ENCODE measurements at places on chromosomes 1 and 21.

DNA sequence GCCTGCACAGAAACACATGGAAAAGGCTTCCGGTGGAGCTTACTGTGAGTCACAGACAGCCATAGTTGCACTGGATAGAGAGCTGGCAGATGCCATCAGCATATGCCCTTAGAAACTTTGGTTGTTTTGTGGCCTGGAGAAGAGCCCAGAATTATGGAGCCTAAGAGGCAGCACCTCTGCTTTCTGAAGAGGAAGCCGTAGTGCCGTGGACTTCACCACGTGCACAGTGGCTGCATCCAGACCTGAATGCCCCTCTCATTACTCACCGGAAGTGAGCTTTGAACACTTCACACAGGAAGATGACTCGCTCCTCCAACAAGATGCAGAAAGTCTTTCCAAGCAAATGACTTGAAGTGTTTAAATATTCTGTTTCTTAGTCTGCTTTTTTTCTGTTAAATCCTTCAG, 28.4 kb downstream of the JUN start:
- DNase-seq, result peak; percentile 15

GRCh38 chr1:111704240-111704639, 35.0 kb downstream of the INKA2 start:
- DNase-seq, result no peak

GRCh38 chr1:168112673-168113305, 23.9 kb downstream of the GPR161 start:
- DNase-seq, result no peak

DNA sequence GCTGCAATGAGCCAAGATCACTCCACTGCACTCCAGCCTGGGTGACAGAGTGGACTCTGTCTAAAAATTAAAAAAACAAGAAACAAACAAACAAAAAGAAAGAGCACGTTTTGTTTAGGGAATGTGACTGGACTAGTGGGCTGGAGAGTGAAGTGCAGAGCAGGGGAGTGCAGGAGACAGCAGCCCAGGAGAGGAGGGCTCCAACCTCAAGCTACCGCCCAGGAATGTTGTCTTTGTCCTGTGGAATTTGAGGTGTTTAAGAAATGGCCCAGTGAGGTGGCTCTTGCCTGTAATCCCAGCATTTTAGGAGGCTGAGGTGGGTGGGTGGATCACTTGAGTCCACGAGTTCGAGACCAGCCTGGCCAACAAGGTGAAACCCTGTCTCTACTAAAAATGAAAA, 42.4 kb upstream of the MTF2 start:
- DNase-seq, result no peak

DNA sequence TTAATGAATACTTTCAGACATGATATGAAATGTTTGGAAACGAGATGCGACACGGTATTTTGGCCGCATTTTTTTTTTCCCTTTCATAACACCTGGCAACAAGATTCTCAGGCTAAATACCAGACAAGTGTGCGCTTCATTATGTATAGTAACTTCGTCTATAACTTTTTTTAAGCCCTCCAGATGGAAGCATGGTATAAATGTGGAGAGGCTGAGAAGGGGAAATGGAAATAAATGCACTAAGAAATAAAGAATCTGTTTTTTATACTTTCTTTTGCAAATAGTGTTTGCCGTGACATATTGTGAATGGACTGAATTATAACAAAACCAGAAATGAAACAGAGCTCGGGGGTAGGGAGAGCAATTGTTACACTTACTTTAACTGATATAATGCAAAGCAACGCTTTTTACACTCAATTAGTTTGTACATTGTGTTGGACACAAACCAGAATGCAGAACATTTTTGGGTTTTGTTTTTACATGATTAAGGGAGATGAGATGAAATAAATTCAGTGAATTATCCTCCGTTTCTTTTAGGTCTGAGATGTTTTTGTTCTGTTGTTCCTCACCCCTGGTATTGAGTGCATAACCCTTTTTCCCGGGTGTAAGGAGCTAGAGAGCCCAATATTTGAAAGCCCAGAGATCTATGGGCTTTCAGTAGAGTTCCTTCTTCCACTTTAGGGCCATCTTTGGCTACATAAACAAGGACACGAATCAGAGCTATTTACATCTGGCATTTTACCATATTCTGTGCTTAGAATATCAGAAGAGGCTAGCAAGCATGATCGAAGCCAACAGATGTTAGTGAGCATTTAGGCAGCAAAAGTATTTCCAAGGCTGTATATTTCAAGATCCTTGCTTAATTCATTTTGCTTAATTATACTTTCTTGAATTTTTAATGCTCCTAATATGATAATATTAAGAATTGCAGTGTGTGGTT, 478.0 kb downstream of the CAMTA1 start:
- DNase-seq, result no peak

DNA sequence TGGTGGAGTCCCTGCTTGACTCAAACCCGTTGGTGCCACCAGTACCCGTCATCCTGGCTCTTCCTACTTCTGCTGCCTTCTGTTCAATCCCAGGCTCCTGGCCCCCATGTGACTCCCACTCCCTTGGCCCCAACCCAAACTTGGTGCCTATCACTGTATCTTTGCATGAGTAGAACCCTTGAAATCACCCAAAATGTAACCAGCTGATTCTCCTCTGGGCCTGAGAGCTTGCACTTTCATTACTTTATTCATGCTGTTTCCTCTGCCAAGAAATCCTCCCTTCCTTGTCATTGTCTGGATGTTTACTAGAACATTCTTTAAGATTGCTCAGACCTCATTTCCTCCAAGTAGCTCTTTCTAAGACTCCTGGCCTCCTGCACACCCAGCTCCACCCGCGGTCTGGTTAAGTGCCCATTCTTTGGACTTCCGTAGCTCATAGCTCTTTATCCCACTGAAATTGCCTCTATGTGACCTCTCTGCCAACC, 15.7 kb downstream of the PTAFR start:
- no peak for DNase-seq

DNA sequence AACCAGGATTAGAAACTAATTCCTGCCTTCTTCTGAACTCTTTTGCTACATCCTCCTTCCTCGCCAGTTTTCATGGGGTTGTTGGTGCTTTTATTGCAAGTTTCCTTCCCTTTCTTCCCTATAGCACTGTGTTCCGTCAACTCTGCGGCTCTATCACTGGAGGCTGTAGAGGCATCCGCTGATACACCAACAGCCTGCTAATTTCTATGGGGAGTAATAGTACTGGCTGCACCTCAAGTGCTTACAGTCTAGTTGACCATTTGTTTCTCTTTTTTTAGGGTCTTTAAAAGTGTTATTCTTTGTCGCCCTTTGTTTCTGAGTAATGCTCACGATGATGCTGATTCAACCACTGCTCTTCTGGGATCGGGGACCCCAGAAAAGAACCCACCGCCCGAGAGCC, 746 bp downstream of the MIS18A start:
- DNase-seq, result no peak

- no peak for DNase-seq
These were observed 149.5 kb upstream of the HMGB4 start for GRCh38 chr1:33714421-33714820.

DNA sequence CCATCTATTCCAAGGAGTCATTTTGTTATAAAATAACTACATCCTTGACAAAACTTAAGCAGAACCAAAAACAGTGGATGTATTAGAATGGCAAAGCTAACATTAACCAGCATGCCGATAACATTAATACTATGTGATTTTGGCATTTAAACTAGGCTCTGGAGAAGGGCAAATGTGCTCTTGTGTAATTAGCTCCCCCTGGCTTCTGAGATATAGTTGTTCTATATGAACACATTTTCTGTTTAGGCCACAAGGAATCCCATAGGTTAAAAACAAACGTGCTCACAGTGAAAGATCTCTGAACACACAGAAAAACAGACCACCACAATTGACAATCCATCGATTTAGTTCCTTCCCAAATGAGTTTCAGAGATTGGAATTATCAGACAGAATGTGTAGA, 57.4 kb upstream of the TARS2 start:
- DNase-seq, result no peak

GRCh38 chr1:1236176-1236763, 4.2 kb downstream of the B3GALT6 start:
- no peak for DNase-seq

DNA sequence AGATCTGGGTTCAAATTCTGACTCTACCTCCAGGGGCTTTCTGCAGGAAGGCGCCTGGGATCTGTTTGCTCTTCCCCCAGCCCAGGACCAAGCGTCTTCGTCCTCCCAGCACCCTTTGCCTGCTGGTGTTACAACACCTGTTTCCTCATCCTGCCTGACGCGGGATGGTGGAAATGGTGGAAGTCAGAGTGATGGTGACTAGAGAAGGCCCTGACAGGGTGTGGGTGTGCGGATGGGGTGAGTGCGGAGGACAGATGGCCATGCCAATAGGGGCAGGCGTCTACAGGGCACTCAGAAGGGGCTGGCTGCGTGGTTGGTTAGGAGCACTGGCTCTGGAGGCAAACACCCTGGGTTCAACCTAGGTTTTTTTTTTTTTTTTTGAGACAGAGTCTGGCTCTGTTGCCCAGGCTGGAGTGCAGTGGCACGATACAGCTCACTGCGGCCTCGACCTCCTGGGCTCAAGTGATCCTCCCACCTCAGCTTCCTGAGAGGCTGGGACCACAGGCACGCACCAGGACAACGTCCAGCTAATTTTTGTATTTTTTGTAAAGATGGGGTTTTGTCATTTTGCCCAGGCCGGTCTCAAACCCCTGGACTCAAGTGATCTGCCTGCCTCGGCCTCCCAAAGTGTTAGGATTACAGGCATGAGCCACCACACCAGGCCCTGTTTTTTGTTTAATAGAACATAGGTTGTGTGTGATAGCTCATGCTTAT, 1.5 kb downstream of the THEMIS2 start:
- DNase-seq, result no peak

- no peak for DNase-seq
These were observed 20.6 kb upstream of the PROK1 start for GRCh38 chr1:110430366-110430765.

- DNase-seq, result no peak
These were observed 87.4 kb upstream of the C1orf21 start for GRCh38 chr1:184299406-184299790.

DNA sequence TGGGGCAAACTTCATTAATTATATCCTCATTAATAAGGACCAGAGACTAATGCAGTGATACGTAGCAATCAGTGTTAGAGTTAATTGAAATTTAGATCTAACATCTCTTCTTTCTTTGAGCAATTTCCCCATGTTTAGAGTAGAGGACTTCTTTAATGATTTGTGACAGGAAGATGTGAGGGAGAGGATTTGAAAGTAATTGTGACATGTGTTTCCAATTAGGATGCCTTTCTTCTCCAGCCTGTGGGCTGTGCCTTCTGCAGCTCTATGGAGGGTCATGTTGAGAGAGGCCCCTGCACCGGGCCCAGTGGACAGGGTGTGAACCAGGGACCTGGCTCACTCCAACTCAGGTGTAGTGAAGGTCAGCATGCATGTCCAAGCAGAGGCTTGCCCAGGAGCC, 103.0 kb downstream of the GREM2 start:
- no peak for DNase-seq

DNA sequence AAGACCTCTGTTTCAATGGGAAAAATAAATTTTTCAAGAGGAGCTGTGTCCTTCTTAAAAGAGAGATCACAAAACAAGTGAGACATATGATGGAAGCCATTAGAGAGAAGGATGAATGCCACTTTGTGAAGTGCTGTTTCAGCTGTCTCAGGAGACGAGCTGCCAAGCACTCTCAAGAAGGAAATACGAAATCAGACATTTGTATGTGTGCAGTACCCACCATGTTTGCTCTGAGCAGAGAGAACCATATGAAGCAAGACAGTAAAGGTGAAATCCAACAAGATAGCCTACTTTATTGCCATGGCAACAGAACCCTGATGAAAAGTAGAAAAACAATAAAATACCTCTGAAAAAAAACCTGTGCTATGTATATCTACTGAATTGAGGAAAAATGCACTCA, 168.1 kb downstream of the AMY1C start:
- no peak for DNase-seq

- DNase-seq, result no peak
These were observed 38.7 kb upstream of the COL6A2 start for GRCh38 chr21:46059195-46059594.

- peak; percentile 4 for DNase-seq
These were observed 13.3 kb downstream of the PLPPR5 start for GRCh38 chr1:98991127-98992012.

- DNase-seq, result no peak
These were observed 498 bp downstream of the KRTAP10-2 start for GRCh38 chr21:44550807-44551206.

DNA sequence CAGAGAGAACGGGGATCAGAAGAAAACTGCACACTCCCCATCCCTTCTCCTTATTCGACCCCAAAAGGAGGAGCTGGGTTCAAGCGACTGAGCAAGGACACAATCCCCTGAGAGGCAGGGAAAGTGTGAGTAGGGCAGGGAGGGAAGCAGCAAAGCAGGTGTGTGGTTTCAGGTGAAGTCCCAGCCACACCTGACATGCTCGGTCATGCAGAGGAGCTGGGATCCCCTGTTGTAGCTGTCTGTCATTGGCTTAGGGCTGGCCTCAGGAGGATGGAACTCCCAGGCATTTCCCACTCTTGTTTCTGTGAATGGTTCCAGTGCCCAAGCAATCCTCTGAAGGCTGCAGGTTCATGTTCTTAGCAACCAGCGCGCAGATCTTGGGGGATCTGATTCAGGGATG, 150.7 kb downstream of the DSCAM start:
- no peak for DNase-seq

DNA sequence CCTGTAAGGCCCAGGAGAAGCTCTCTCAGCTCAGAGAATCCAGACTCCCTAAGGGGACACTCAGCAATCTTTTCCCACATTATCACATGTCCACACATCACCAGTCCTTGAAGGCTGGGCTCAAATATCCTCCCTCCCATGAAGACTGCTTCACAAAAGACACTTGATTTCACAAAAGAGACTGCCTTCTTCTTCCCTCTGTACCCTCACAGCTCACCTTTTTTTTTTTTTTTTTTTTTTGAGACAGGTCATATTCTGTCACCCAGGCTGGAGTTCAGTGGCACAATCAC, 1.5 kb downstream of the CD58 start:
- DNase-seq, result no peak

GRCh38 chr1:214281720-214282629, 1.0 kb downstream of the SMYD2 start:
- DNase-seq, result no peak

- no peak for DNase-seq
These were observed 9.0 kb downstream of the CTSK start for GRCh38 chr1:150799089-150799488.

DNA sequence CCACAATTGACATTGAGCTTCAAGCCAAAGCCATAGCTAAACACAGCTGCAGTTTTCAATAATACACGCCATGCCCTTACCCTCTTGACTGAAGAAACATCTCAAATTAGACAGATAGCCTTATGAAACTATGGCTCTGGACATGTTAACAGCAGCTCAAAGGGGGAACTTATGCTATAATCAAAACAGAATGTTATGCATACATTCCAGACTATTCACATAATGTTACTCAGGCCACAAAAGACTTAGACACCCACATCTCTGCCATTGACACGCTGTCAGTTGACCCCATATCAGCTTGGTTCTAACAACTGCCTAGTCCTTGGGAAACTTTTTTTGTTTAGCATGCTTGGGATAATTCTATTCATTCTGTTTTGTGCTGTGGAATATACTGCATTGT, 2.3 kb upstream of the NENF start:
- no peak for DNase-seq

DNA sequence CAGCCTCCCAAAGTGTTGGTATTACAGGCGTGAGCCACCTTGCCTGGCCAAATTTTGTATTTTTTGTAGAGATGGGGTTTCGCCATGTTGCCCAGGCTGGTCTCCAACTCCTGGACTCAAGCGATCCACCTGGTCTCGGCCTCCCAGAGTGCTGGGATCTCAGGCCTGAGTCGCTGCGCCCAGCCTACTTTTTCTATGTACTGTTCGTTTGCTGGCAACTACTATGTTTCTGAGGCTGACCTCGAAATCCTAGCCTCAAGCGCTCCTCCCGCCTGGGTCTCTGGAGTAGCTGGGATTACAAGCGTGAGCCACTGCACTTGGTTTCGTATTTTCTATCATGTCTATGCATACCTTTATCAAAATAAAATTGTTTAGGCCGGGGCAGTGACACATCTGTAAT, 675 bp upstream of the TEKT2 start:
- no peak for DNase-seq

Data from central memory CD4-positive, alpha-beta T cell (primary cell).